ENCODE measurements at places on chromosomes 1 and 21.

GRCh38 chr1:214251354-214251753 lies 29.6 kb upstream of the SMYD2 start:
- DNase-seq: no peak

GRCh38 chr1:2906620-2907019 lies 105.1 kb upstream of the TTC34 start:
- DNase-seq: no peak

DNA sequence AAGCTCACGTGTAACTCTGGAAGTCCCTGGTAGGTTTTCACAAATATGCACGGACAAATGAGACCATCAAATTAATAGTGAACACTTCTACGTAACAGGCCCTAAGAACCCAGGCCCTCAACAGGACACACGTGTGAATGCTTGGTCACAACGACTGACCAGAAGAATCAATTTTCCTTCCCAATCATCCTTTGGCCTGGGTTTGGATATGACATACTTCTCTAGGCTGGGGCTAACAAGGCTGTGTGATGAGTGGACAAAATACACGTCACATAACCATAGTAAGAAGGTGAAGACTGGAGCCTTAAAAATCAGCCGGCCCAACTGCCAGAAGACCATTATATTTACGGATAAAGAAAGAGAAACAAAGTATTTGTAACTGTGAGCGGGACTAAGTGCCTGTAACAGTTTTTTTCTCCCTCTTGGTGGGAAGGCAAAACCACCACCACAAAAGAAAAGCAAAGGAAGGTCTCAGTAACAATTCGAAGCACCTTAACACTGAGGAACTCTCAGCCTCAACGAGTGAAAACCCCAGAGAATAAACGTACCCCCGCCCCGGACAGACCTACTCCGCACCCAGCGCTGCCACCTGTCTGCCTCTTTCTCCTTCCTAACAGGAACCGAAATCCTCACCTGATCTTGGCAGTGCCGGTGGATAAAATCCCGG lies 450 bp downstream of the SDE2 start:
- DNase-seq: no peak

DNA sequence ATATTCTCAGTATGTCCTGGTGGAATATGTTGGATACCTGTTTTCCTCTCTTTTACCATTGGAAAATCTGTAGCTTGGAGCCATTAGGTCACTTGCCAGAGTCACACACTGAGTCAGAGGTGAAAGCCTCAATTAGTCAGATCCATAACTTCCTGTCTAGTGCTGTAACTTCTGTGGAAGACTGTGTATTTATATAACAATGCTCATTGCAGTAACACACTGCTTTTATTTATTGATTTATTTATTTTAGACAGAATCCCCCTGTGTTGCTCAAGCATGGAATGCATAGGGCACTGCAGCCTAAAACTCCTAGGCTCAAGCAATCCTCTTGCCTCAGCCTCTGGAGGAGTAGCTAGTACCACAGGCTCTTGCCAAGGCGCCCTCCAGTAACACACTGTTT lies 1.3 kb upstream of the DOCK7 start:
- no peak for DNase-seq

GRCh38 chr1:67792103-67792502 lies 41.2 kb downstream of the GNG12 start:
- no peak for DNase-seq

DNA sequence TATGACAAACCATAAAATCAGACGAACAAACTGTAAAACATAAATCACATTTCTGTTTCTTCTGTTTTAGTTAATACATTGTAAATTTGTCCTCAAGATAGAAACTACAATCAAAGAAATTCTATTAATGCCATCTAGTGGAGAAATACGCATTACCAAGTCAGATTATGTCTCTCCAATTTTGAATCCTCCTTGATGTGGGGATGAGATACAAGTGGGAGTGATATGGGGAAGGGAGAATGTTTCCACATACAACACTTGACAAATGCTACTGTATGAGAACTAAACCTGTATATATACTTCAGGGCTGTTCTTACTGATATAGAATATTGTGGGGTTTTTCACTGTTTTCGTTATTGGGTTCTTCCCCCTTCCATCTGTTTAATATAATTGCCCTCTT lies 2.6 kb downstream of the HFM1 start:
- DNase-seq: peak; percentile 28

GRCh38 chr1:34426325-34426896 lies 249.7 kb downstream of the C1orf94 start:
- DNase-seq: no peak

GRCh38 chr1:218480137-218480536 lies 135.0 kb downstream of the TGFB2 start:
- no peak for DNase-seq

- peak; percentile 26 for DNase-seq
These were observed 69.9 kb downstream of the RRAGC start for GRCh38 chr1:38789498-38790169.

GRCh38 chr1:206472886-206473285 lies 2.6 kb downstream of the IKBKE start:
- no peak for DNase-seq

DNA sequence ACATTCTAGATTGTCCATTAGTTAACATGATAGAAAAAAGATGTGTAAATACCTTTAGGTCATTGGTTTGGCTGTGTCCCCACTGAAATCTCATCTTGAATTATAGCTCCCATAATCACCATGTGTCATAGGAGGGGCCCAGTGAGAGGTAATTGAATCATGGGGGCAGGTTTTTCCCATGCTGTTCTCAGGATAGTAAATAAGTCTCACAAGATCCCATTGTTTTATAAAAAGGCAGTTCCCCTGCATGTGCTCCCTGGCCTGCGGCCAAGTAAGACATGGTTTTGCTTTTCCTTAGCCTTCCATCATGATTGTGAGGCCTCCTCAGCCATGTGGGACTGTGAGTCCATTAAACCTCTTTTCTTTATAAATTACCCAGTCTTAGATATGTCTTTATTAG lies 32.5 kb upstream of the SLC44A5 start:
- DNase-seq: no peak

GRCh38 chr21:34999397-34999941 lies 49.6 kb downstream of the RUNX1 start:
- no peak for DNase-seq

DNA sequence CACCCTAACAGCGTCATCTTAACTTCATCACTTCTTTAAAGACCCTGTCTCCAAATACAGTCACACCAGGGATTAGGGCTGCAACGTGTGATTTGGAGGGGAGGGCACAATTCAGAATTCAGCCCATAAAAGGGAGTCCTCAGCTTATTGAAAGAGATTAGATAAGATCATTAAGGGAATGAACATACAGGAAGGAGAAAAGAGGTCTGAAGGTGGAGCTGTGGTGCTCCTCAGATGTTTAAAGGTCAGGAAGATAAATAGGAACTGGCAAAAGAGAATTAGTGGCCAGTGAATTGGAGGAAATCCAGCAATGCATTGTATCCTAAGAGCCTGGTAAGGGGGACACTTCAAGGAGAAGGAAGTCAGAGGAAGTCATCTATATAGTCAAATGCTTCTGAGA lies 113.5 kb downstream of the PROX1 start:
- no peak for DNase-seq

- DNase-seq: no peak
These were observed 30.1 kb upstream of the EPS15 start for GRCh38 chr1:51549016-51549619.

DNA sequence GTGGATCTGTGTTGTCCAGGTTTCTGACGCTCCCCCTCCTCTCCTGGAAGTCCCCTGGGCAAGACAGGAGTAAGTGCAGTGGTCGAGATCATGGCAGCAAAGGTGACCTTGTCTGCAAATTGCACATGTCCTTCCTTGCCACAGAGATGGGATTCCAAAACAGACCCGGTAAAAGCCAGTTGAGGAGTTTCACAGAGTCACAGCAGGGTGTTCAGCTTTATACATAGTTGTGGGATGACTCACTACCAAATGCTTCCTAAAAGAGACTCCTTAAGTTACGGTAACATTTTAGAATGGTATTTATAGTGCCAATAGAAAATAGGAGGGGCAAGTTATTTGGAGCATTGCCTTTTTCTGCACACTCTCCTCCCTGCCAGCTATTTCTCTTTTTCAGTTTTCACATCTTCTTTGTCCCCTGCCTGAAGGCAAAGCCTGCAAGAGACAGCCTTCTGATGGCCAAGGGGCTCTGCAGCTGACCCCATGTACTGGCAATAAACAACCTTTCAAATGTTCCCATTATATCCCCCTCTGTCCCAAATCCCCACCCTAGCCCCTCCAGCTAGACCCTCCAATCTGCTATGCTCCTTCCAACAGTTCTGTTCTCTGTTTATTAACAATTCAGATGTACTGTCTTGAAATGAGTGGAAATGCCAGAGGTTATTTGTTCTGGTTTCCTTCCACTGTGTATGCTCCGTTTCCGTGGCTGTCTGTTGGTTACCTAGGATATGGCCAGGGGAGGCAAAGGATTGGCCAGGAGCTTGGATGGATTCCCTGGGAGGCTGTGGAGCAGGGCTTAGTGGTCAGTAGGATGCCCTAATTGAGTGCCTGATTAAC lies 115.0 kb downstream of the TGFB2 start:
- peak; percentile 84 for DNase-seq

GRCh38 chr1:156927215-156928042 lies 7.0 kb downstream of the LRRC71 start:
- DNase-seq: peak; percentile 62

DNA sequence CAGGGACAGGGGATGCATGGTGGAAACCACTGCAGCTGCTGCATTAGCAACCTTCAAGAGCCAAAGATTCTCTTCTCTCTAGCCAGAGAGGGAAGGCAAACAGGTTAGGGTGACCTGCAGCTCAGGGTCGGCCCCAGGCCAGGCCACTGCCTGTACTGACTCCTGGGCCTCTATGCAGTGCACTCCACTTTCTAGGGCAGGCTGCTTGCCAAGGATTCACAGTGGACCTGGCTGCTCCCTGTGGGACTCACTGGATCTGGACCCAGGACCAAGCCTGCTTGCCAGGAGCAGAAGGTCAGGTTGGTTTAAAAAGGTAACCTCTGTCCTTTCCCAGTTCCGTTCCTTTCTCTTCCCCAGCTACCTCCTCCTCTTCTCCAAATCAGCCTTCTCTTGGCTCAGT lies 52.4 kb downstream of the HIVEP3 start:
- DNase-seq: no peak

- DNase-seq: peak; percentile 50
These were observed 234.1 kb downstream of the NCAM2 start for GRCh38 chr21:21232320-21232719.

DNA sequence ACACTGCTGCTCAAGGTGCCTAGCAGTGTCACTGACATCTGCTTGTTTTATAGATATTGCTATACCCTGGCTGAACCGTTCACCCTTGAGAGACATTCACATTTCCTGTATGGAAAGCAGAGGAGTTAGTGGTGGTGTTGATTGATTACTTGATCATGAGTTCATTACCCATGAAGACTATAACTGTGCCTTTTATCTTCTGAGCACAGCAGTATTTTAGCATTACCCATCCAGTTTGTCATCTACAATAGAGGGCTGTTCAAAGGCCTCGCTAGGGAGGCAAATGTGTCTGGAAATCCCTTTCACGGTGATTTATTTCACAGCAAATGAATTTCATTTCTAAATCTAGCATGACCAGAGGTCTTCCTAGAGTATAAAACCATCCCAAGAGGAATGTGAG lies 160.0 kb downstream of the DNM3 start:
- no peak for DNase-seq

GRCh38 chr1:70671006-70671405 lies 259.9 kb downstream of the CTH start:
- no peak for DNase-seq

GRCh38 chr1:111738436-111739193 lies 580 bp downstream of the INKA2 start:
- DNase-seq: peak; percentile 67

GRCh38 chr1:31801458-31801857 lies 14.4 kb downstream of the SPOCD1 start:
- DNase-seq: no peak

GRCh38 chr21:38531039-38531541 lies 32.8 kb upstream of the ERG start:
- DNase-seq: no peak

DNA sequence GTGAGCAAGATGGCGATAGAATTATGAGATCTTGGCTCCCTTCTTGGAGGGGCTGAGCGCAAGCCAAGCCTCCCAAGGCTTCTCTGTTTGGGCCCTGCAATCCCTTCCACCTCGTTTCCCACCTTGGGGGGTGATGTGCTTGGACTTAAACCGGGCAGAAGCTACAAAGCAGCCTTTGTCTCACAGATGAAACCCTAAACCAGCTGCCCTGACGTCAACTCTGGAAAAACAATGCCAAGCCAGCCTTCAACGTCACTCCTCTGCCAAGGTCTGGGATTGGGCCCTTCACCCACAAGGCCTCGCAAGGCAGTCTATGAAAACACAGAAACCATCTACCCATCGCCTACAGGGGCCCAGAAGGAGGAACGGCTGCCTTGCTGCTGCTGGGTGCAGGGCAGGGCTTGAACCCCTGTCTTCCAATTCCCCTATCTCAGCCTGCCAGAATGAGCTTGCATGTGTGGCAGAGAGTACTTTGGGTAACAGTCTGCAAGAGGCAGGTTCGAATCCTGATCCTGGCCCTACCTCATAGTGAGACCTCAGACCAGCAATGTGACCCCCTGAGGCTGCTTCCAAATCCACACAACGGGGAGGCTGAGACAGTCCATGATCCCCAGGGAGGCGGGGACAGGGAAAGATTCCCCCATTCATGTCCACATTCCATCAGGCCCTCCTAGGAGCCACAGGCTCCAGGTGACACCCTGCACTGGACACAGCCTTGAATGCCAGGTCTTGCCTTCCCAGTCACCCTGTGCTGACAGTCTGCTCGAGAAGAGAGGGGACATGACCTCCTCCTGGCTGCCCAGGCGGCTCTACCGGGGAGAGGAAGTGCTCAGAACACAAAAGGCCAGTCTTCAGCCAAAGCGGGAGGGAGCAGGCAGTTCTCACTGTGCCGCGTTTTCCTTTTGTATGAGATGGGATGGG lies 15.0 kb downstream of the IFFO2 start:
- DNase-seq: peak; percentile 88

DNA sequence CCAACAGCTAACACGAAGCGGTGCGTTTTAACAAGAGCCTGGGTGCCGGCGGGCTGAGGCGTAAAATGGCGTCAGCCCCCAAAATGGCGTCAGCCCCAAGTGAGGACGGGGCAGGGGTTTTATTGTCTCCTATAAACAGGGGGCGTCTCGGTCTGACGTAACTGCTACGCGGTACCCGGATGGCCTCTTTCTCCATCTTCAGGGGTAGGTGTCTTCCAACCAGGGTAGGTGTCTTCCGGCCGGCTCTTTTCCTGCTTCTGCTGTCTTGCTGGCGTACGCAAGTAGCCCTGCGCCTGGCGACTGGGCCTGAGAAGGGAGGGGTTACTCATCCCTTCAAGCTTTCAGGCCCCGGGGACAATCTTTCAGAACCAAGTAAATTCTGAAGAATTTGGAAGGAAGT lies 45.3 kb downstream of the LGR6 start:
- no peak for DNase-seq

DNA sequence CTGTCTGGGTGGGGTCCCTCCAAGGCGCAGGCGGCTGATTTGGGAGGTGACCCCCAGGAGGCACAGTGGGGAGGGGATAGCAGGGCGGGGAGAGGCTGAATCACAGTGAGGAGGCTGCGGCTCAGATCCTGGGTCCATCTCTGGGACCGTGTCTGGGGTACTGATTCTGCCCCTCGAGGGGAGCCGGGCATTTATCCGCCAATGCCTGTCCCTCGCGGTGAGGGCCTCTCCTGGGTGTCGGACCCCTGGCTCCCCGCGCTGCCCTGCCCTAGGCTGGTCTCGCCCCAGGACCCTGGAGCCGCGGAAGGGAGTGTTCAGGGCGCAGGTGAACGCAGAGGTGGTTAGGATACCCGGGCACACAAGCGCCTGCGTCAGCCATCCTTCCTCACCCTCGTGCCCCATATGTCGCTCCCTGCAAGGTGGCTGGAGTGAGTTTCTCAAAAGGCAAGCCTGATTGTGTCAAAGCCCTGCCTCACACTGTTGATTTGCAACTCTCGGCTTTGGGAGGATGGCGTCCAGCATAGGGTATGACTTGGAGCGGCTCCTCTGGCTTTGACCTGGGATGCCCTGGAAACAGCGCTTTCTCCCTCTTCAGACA lies 530.9 kb downstream of the PTPRU start:
- DNase-seq: no peak
